ENCODE measurements at places on chromosomes 16 and 17.

- DNase-seq: no peak
Measured at GRCh38 chr17:83105512-83105911, 26.1 kb downstream of the METRNL start.

GRCh38 chr16:80151722-80152111, 389.1 kb upstream of the DYNLRB2 start:
- no peak for DNase-seq

DNA sequence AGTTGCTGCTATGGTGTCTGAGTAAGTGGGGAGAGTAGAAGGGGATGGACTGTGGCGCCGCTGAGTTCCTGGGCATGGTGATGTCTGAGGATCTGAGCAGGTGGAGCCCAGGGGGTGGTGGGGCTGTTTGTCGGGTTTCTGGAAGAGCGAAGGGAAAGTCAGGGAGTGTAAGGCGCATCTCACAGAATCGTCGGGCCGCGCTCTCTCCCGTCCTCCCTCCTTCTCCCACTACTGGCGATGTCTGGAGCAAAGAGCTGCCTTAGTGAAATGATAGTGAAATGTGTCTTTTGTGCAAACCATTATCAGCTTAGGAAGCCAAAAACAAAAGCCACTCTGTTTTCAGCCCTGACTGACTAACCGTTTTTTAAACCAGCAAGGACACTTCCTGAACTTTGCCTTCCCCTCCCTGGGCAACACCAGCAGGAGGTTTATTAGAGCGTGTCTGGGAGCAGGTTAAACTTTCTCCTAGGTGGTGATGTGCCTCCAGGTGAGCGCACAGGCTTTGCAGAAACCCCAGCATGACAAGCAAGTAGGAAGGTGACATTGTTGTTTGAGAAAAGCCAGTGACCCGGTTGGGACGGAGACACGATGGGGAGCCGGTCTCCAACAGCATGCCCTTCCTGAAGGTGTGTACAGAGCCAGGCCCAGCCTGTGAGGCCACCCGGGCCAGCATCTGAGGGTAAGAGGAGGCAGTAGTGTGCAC, 49.1 kb downstream of the RAB11FIP3 start:
- no peak for DNase-seq

DNA sequence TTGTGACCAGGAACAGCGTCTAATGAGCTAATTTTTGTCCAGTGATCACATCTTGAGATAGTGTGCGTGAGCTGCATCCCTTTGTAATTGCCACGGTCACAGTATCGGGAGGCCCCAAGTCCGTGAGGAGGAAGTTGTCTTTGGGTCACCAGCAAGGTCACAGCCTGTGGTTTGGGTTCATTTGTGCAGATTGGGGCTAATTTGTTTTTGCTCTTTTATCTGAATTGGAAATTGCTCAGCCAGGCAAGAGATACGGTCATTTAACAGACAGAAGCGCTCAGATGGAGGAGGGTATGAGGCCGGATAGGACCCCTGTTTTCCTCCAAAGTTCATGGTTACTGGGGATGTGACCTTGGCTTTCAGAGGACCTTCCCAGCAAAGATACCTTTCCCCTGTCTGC, 174.1 kb downstream of the SNX29 start:
- DNase-seq: no peak

GRCh38 chr17:78995022-78995760, 14.4 kb downstream of the CANT1 start:
- DNase-seq: no peak

GRCh38 chr17:27807567-27808470, 7.5 kb upstream of the NOS2 start:
- DNase-seq: no peak

DNA sequence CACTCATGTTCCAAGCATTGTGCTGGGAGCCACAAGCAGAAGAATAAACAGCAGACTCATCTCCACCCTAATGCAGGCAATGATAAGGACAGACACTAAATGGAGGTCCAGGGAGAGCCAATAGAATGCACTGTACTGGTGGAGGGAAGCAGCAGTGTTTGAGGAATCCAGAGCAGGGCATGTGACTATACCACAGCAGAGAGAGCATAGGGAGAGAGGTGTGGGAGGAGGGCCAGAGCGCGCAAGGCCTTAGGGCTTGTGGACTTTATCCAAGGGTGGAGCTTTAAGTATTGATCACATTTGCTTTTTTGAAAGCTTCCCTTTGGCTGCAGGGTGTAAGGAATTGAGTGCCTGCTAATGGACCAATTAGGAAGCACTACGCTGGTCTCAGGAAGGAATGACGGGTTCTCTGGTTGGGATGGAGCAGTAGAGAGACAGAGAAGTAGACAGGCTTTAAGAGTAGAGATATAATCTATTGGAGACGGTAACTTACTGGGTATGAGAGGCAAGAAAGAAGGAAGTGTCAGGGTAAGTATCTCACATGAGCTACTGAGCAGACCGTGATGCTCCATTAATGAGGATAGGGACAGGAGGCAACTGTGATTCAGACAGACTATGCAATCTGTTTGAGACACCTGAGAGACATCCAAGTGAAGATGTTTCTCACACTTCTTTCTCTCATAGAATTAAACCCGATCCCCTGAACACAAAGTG, 82.2 kb downstream of the MYO1D start:
- no peak for DNase-seq

GRCh38 chr17:50569592-50569991, 9.1 kb downstream of the CACNA1G start:
- no peak for DNase-seq

DNA sequence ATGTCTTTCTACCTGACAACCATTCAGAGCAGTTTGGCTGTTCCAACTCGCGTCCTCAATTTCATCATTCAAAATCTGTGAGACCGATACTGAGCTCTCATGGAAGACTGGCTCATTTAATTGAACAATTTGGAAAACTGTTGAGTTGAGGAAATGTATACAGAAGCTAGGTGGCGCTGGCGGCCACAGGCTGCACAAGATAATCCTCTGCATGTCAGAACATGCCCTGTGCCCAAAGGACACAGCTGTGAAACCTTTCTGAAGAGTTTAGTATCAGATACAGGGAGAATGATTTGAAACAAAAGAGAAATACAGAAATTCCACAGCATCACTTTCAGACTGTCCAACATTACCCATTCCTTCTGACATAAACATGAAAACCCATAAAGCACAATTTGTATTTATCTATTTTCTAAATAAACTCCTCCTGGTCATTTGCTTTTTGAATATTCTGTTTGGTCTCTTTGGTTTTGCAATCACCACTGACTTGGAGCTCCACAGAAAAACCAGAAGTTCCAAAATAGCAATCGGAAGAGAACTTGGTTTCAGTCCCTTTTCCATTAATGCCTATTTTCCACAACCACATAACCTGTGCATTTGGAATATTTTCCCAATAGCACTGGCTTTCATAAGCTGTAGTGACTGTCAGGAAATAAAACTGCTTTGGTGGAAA, 192.8 kb downstream of the MAP2K6 start:
- DNase-seq: no peak

- DNase-seq: no peak
Measured at GRCh38 chr16:55478827-55479429, at the start of gene MMP2. Gene MMP2 (plus strand): TSS chr16:55479198. CDS start chr16:55479480, 282 bp downstream.

Data from GF-D8 (cell line).